Panc1 (cell line): ENCODE measurements at places on chromosomes 13 and 19.
A peak's percentile ranks its signal among the peaks of the same experiment; 100 is the strongest.

DNA sequence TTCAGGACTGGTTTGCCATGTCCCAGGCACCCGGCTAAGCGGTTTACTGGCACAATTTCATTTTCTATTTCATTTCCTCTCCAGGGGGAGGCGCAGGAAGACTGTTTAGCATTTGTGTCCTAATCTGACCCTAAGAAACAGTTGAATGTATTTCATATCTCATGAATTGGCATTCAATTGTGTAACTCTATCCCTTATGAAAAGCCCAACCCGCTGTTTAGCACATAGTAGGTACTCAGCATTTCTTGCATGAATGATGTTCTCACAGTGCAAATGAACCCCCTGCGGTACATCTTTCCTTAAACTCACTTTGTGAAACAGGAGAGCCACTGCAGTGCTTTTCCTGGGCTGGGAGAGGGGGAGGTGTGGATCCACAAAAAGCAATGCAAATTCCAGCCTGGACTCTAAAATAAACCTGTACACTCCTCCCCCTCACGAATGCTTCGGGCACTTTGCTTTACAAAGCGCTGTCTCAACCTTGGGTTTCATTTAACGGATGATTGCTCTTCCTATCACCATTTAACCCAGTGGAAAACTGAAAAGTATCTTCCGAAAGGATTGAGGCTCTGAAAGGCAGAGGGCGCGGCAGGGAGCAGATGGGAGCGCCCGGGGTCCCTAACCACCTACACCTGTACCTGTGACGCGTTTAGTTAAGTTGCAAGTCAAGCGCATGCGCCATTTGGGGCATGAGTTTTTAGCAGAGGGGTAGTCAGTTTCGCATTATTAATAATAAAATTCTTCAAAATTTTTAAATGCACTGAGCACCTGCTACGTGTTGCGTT, 1.2 kb upstream of the EEF2 start:
- H3K4me1 ChIP-seq: peaks cover 8% of the 10 kb centered on the region
- peak overlapping the region; percentile 83 for H3K27ac ChIP-seq
- DNase-seq: no peak

- no peak overlapping the region for H3K27ac ChIP-seq
- no peak for DNase-seq
- no peaks in the 10 kb centered on the region for H3K4me1 ChIP-seq
- no peaks in the 10 kb centered on the region for H3K27me3 ChIP-seq
- no peaks in the 10 kb centered on the region for H3K36me3 ChIP-seq
Measured at GRCh38 chr19:4027146-4027545, 19.6 kb downstream of the PIAS4 start.

DNA sequence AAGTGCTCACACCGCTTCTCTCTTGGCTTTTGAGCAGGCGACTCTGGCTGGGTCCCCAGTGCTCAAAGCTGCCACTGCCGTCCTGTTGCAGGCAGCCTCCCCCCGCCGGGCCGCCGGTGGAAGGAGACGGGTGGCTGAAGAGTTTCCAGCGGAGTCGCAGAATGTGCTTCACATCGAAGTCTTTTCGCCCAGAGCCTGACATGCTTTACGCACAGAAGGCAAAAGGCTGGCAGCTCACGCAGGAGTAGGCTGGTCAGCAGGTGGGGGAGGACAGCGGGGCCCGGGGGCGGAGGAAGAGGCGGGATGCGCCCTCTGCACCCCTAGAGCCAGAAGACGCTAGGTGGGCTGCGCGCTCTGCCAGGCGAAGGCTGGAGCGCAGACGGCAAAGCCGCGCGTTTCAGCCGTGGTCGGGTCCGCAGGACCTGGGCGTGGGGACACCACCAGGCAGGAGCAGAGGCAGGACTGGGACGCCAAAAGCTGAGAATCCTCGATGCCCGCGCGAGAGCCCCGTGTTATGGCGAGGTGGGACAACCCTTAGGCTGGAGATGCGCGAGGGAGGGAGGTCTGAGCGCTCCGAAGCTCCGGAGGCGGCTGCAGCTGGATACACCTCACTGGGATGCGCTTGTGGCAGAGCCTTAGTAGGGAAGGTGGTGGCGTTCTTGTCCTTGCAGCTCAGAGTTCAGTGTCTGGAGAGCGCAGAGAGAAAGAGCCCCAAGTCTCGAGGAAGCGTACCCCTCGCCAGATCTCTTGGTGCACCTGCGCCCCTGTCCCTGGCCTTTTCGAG, at the start of gene ATXN8OS:
TSS of gene ATXN8OS (plus strand) at position 329 of the 784 bp plus-strand sequence.
- H3K27ac ChIP-seq: no peak within 1 kb of the TSS
- H3K4me3 ChIP-seq: no peak within 1 kb of the TSS
- no peaks in the 10 kb centered on the region for H3K4me1 ChIP-seq
- H3K27me3 ChIP-seq: no peaks in the 10 kb centered on the region
- no peaks in the 10 kb centered on the region for H3K36me3 ChIP-seq

GRCh38 chr13:108827646-108828045, 198.2 kb downstream of the MYO16 start:
- no peak for DNase-seq
- no peaks in the 10 kb centered on the region for H3K4me1 ChIP-seq

DNA sequence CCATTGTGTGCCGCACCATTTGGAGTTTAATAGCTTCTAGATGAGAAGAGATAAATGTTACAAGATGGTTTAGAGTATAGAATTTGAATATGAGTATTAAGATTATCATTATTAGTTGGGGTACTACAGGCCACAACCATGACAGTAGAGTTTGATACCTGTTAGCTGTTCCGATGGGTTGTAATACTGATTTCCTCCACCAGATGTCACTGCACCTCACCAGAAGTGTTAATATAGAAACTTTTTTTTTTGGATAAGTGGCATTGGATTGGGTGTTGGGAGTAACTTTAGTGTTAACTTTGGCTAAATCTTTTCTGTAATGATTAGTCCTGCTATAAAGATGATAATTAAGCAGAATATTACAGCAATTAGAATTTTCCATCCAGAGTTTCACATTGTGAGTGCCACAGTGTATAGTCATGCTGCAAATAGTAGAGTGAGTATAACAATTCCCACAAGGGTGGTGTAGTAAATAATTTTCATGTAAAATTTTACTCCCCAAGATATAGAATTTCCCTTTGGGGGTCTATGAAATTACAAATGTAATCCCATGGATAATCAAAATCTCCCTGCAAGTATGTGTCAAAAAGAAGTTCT, 56.3 kb downstream of the PSG3 start:
- H3K36me3 ChIP-seq: no peaks in the 10 kb centered on the region
- no peaks in the 10 kb centered on the region for H3K4me1 ChIP-seq
- DNase-seq: peak; percentile 13

DNA sequence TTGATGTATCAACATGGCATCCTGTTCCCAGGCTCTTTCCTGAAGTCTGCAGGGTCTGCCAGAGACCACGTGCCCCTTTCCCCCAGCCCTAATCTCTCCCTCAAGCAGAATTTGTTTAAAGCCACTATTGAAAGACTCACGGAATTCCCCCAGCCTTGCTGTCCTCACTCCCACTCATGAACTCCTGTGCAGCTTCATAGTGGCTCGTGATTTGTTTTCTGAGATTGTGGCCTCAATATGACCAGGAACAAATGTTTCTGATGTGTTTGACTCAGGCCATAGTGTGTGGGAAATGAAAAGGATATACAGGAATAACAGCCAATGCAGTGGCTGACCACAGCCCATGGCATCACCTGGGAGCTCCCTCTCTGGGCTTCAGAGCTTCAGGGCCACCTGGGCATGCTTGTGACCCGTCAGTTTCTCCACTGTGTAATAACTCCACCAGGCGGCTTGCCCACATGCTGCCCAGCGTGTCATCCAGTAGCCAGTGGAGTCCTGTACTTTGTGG, 8.1 kb upstream of the SERPINE3 start:
- no peak overlapping the region for H3K27ac ChIP-seq
- no peaks in the 10 kb centered on the region for H3K4me1 ChIP-seq
- H3K27me3 ChIP-seq: no peaks in the 10 kb centered on the region
- DNase-seq: no peak
- no peak overlapping the region for H3K4me3 ChIP-seq
